ENCODE measurements at places on chromosomes 3 and 15.

DNA sequence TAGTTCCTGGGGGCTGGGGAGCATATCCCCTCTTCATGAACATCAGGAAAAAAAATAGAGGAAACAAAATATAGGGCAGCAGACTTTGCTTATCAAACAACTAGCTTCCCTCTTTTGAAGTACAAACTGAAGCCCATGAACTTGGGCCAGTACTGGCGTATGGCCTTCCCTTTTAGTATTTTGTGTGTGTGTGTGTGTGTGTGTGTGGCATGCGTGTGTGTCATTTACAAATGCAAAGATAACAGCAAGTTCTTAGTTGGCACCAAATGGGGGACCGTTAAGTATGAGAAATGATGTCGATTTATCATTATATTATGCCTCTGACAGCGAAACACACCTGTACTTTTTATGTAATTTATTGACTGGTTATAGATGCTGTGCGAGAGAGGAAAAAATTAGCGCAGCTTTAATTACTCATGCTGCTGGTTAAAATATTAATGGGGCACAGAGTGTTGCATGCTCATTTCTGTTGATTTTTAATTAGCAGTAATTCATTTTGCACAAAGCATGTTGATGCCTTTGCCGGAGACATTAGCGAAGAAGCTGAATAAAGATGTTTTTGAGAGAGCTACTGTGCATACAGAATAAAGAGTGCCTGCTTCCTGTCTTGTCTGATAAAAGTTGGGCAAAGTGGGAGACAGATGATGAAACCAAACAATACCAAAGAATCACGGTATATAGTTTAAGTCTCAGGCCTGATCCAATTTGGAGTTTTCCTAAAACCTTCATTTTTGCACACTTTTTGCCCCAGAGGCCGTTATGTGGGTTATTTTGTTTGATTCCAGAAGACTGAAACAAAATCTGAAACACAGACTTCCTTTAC, 297.1 kb downstream of the SATB1 start:
- DNase-seq: no peak

DNA sequence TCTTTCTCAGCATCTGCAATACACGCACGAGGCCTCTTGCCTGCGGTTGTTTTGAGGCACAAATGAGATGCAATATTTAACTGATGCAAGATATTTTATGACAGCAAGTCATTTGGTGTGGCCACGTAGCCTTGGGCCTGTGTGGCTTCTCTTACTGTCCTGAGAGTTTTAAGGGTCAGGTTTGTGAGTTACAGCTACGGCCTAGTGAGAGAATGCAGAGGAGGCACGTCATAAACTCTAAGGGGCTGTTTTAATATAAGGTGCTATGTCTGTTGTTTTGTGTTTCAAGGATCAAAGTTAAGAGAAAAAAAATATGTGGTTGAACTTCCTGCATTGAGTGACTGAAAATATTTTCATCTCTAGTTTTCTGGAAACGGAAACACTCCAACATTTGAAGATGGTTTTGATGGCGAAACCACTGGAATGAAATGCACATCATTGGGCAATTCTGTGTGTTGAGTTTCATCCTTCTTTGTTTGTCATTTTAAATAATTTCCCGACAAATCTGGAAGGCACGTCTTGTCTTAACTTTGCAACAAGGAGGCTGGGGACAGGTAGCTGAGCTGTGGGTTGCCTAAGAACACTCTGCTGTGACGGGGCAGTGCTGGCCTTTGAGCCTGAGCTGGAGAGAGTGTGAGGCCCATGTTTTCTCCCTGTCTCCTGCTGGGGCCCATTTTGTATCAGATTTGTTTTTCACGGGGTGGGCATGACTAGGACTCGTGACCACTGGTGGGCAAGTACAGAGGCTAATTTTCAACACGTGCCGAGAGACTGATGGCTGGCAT, 5.1 kb downstream of the APBA2 start:
- no peak for DNase-seq

- DNase-seq: no peak
These were observed 33.5 kb downstream of the UPK1B start for GRCh38 chr3:119206611-119207511.

GRCh38 chr15:72276326-72276700, 4.0 kb upstream of the PARP6 start:
- DNase-seq: no peak

DNA sequence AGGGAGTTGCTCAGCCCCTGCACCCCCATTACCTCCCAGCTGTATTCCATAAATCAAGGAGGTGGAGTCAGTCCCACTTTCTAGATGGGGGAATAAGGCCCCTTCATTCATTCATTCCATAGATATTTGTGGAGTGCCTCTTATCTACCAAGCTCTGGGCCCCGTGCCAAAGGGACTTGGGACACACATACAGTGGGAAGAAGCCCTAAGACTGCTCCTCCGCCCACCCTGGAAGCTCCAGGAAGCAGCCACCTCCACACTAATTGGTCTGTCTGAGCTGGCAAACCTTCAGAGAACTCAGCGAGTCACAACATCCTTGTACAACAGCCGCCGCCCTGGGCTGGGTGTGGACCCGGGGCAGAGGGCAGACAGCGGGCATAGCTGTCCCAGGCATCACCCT, 6.4 kb downstream of the STRA6 start:
- DNase-seq: peak; percentile 96

GRCh38 chr15:70169147-70169546, 71.4 kb upstream of the TLE3 start:
- DNase-seq: no peak

DNA sequence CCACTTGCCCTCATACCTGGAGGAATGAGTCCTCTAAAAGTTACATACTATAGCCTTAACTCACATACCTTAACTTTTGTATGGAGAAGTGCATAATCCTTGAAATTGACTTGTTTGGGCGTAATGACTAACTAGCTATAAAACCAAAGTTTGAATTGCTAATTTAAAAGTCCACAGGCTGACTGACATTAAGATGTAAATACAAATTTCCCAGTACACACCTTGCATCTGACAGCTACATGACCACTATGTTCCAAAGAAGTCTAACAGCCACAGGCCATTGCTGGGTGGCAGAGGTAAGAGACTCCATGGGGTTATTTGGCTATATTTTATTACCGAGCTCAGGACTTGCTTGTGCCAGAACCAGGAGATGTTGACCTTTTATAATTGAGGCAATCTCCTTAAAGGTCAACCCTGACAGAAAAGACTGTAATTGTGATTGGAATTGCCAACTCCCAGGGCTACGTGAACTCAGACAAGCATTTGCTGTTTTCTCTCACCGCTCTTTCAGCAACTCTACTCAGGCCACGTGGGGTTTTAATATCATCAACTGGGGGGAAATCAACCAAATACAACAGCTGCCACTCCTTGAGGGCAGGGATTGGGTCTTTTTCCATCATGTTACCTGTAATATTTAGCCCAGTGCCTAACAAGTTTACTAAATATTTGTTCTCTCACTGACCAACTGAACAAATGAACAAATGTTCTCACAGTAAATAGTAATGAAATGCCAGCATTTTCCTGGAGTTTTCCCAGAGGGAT, 139.9 kb downstream of the SEMA6D start:
- no peak for DNase-seq

GRCh38 chr15:94258246-94258645, 26.9 kb downstream of the MCTP2 start:
- no peak for DNase-seq

- DNase-seq: no peak
These were observed 331.0 kb downstream of the ZBTB20 start for GRCh38 chr3:114816052-114816451.

- DNase-seq: no peak
These were observed 37.1 kb upstream of the COLQ start for GRCh38 chr3:15558581-15558980.

DNA sequence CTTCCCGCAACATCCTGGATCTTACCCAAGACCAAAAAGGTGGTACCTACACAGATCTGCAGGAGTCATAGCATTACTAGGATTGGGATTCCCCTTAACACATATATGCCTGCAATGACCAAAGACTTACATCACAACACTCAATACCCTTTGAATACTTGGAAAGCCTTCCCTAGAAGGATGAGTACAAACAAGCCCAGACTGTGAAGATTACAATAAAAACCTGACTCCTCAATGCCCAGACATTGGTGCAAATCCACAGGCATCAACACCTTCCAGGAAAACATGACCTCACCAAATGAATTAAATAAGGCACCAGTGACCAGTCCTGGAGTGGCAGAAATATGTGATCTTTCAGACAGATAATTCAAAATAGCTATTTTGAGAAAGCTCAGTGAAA, 326.8 kb downstream of the TBL1XR1 start:
- DNase-seq: no peak

- no peak for DNase-seq
These were observed 10.6 kb upstream of the CD96 start for GRCh38 chr3:111531446-111531845.

DNA sequence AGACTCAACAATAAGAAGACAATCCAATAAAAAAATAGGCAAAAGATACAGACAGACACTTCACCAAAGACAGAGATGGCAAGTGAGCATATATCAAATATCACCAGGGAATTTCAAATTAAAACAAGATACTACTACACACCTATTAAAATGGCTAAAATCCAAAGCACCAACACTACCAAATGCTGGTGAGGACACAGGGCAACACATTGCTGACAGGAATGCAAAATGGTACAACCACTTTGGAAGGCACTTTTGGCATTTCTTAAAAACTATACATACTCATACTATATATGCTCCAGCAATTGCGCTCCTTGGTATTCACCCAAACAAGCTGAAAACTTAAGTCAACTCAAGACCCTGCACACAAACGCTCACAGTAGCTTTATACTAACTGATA, 12.9 kb downstream of the DLG1 start:
- DNase-seq: no peak

- no peak for DNase-seq
These were observed 21.6 kb downstream of the BDH1 start for GRCh38 chr3:197533927-197534725.

GRCh38 chr3:139127101-139127500, 82.4 kb upstream of the PRR23C start:
- no peak for DNase-seq

GRCh38 chr3:27501759-27502158, 17.6 kb upstream of the SLC4A7 start:
- no peak for DNase-seq

- DNase-seq: no peak
These were observed 40.2 kb downstream of the CLEC3B start for GRCh38 chr3:45066109-45066801.

DNA sequence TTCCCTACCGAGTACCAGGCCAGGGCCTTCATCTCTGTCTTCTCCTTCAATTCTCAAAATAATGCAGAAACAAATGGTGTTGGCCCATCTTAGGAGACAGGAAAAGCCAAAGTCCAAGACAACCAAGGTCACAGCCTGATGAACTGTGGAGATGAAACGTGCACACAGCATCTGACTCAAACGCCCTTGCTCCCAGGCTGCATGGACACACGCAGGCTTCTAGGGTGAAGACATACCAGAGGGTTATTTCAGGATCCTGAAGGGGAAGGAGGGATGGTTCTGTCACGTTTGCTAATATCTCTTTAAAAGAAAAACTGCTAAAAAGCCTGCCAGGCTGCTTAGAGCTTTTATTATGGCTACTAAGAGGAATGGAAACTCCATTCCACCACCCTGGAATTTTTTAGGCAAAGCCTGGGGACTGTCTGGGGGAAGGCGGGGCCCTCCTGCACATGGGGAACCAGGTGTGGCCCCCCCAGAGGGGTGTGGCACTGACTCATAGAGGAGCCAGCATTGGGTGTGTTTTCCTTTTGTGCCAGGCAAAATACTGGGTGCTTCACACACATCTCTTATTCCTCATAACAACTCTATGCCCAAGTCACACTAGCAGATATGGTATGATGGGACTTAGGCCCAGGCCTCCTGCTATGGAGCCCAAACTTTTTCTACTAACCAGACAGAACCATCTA, 62.9 kb downstream of the UMPS start:
- peak; percentile 56 for DNase-seq

DNA sequence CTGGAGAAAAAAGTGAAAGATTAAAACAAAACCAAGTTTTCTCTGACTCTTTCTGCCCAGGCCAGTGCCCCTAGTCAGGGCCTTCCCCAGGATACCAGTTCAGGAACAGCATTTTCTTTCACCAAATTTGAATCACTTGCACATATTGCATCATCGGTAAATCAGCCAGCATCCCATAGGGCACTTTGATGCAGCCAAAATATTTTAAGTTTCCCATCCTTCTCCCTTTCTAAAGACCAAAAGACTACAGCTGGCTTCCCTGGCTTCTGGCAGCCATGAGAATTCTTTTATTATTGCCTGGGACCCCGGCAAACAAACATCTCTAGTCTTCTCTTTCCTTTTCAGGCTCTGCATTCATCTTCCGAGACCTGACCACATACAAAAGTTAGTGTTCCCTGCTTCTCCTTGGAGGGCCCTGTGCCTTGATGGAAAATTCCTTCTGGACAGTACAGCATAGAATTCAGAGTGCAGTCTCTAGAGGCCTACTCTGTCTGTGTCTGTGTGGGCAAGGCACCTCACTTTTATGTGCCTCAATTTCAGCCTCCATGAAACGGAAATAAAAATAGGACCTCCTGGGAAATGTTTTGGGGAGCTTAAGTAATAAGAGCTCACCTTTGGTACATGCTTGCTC, 348.0 kb downstream of the VPS13C start:
- no peak for DNase-seq

DNA sequence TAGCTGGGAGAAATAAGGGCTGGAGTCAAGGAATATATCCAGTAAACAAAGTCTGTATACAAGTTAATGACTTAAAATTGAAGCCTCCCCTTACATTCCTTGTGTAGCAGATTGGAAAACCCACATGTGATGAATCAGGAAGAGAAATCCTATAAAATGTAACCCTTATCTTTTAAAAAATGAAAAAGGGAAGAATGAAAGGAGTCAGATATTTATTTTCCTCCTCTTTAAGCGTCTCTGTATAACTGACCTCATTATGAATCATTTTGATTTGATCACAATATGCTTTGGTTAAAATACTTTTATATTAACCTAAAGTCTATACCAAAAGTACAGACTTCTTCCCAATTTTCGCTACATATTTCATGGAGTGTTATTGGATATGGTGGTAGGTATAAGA, 316.3 kb upstream of the STAC start:
- DNase-seq: no peak

DNA sequence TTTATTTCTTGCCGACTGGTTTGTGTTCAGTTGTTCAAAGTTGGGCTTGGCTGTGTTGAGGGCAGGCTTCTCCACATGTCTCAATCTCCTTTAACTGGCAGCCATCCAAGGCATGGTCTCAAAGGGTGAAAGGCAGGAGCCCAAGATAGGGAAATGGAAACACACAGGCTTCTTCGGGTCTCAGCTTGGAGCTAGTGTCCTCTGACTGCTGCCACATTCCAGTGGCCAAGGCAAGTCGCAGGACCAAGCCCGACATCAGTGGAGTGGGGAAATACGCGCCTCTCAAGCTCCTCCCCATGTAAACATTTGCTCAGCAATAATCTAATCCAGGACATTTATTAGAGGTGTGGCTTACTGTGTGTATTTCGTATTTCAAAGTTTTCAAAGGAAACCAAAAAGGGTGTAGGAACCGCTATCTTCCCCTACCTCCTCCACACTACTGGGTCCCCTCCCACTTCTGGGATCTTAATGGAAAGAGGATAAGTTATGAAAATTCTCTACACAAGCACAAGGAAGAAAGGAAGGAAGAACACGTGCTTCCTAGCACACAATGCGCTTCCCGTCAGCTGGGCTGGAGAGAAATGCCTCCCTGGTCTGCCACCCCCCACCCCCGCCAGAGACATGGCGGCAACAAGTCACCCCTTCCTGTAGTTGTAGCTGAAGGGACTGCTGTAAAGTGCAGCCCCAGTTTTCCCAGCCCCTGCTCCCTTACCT, 181.7 kb downstream of the FAM43A start:
- peak; percentile 34 for DNase-seq

- DNase-seq: no peak
These were observed 18.1 kb downstream of the ALS2CL start for GRCh38 chr3:46675426-46675825.

Measured in LoVo (cell line).